G401 (cell line): ENCODE measurements at places on chromosomes 5 and 9. TPM values are rescaled to one million over a fixed set of nuclear protein-coding genes. Genes with fewer than 3 reads are reported as not detected.

- no peak for DNase-seq
These were observed 385.3 kb downstream of the PRELID2 start for GRCh38 chr5:145449794-145450193.

TMEM215 gene
- total RNA-seq, result not detected in 2 replicates

DNA sequence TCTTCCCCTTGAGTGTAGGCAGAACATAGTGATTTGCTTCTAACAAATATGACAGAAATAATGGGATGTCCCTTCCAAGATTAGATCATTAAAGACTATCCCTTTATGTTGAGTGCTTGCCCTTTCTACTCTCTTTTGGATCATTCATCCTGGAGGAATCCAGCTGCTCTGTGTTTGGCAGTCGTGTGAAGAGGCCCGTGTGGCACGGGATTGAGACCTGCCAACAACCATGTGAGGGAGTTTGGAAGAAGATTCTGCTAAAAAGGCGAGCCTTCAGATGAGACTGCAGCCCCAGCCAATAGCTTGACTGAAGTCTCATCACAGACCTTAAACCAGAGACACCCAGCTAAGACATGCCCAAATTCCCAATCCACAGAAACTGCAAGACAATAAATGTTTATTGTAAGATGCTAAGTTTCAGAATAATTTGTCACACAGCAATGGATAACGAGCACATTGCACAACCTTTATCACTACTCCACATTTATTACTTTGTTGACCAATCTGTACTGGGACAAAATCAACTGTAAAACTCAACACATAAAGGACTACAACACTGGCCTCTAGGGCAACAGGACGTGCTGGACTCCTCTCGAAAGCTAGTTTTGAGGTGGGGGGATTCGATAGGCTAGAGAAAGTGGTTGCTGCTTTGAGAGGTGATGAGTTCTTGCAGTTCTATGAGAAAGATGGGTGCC is 42.8 kb downstream of the ANGPTL2 start:
- no peak for DNase-seq

GRCh38 chr9:79895232-79895631 is 323.5 kb downstream of the TLE4 start:
- no peak for DNase-seq

DNA sequence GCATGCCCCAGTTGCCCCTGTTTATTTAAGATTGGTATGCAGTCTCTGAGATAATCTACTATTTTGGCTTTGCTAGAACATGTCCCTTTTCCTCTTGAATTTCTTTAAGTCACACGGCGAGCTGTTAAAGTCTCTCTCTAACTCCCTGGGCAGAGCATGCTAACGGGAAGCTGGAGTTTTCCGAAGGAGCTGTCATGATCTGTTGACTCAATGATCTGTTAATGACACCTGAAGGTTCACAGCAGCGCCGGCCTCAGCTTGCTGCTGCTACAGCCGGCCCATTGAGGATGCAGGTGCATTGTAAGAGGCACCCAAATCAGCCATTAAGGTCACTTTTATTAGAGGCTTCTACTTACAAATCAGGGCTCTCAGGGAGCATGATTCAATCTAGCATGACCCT is 1203.4 kb downstream of the MAT2B start:
- DNase-seq, result no peak

GRCh38 chr5:83817591-83817990 is 96.9 kb upstream of the HAPLN1 start:
- DNase-seq, result no peak

- no peak for DNase-seq
These were observed 6.6 kb downstream of the TJP2 start for GRCh38 chr9:69180670-69181069.
